Mucosa of gallbladder (tissue), 1 donor: ENCODE measurements at places on chromosomes 6 and 20.

DNA sequence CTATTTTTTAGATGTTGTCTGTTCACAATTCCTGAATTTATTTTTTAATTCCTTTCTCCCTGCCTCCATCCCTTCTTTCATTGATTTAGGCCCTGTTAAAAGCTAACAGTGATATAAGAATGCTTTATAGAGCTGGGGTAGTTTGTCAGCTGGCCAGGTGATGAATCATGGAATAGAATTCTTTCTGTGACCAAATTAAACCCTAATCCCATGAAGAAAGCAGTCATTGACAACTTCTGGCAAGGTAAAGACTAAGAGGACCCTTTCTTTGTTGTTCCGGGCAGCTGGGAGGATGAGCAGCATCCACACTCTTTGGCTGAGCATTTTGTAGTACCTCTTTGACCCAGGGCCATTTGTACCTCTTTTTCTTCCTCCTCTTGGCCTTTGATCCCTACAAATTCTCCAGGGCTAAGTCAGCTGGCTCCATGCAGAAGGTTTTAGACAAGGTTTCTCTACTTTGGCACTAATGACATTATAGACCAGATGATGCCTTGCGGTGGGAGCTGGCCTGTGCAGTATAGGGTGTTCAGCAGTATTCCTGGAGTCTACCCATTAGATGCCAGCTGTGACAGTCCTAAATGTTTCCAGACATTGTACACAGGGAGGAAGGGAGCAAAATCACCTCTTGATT, 102.9 kb downstream of the SLX4IP start:
- no peak for DNase-seq

DNA sequence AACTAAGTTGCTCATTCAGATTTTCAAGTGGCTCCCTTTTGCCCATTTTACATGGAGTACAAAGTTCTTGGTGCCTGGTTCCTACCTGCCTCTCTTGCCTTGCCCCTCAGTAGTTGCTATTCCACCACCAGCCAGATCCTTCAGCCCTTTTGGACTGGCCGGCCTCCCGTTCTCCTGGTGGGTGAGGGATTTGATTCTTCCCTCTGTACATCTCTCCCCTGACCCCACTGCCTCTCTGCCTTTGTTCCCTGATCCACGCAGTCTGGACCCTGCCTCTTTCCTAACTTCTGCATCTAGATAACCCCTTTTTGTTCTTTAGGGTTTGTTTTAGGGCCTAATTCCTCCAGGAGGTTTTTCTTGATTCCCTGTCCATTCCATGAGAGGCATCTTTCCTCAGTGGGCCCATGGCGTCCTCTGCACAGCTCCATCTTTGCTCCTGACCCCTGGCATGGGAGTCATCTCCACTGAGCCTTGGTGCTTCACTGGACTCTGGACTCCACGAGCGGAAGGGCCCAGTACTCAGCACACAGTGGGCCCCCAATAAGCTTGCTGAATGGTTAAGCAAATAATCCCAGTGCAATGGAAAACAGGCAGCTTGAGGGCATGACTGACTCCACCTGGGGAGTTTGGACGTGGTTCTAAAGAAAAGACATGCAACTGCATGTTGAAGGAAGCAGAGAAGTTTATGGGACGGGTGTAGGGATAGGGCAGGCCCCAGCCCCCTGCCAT, 309.3 kb upstream of the SUPT3H start:
- peak; percentile 6 for DNase-seq

DNA sequence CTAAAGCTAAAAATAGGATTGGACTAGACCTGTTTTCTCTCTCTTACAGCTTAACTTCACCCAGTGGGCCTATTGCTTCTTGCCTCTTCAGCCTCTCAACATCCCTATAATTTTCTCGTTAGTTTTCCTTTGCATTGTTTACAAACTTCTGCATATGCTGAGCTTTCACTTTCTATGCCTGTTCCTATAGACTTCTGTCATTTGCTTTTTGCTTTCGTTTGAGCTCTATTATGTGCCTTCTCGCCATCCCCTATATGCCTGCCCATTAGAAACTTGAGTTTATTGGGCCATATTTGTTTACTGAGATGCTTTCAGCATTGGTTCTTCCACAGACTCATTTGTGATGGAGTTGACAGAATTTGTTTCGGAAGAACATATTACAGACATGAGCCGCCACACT, 40.9 kb downstream of the NCOA7 start:
- no peak for DNase-seq

DNA sequence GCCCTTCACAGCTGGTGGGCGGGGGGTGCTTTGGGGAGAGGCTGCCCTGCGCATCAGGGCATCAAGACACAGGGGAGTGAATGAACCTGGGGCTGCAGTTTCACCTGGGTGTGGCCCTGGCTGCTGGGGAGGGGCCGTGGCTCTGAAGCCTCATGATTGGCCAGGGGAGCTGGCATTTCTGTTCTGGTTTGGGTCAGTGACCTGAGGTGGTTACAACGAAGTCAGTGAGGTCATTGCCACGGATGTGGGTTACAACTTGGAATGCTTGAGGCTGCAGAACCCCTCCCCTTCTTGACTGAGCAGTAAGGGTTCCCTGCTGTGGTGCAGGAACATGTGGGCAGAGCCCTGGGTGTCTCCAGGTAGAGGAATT, 3.0 kb downstream of the TCEA2 start:
- no peak for DNase-seq

DNA sequence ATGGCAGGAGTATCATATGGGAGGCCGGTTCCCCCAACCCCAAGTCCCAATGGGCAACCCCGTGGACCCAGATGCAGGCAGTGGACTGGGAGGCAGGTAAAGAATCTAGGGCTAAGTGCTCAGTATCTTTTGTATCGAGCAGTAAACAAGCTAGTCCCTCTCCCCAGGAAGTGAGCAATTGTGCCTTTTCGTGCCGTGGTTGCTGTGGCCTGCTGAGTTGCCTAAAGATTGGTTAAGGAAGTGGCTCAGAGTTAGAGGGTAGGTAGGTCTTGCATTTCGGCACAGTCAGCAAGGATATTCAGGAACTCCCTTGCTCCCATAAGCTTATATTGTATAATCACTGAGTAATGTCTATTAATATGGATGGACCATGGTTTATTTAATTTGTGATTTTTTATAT, 1.3 kb upstream of the DNAH8 start:
- DNase-seq, result peak; percentile 18

DNA sequence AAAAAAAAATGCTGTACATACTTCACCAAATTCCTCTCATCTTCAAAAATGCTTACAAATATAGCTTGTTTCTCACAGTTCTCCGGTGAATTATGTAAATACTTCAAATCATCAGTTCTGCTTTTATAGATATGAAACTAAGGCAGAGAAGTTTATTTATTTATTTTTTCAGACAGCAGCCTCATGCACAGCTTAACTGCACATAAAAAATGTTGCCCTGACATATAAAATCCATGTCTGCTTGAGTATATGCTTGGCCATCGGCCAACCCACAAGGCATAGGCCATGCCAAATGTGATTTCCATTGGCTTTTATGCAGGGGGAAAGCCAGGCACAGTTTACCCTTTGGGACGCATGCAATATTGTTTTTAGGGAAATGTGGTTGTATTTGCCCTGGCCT, 57.3 kb upstream of the PHACTR2 start:
- no peak for DNase-seq

DNA sequence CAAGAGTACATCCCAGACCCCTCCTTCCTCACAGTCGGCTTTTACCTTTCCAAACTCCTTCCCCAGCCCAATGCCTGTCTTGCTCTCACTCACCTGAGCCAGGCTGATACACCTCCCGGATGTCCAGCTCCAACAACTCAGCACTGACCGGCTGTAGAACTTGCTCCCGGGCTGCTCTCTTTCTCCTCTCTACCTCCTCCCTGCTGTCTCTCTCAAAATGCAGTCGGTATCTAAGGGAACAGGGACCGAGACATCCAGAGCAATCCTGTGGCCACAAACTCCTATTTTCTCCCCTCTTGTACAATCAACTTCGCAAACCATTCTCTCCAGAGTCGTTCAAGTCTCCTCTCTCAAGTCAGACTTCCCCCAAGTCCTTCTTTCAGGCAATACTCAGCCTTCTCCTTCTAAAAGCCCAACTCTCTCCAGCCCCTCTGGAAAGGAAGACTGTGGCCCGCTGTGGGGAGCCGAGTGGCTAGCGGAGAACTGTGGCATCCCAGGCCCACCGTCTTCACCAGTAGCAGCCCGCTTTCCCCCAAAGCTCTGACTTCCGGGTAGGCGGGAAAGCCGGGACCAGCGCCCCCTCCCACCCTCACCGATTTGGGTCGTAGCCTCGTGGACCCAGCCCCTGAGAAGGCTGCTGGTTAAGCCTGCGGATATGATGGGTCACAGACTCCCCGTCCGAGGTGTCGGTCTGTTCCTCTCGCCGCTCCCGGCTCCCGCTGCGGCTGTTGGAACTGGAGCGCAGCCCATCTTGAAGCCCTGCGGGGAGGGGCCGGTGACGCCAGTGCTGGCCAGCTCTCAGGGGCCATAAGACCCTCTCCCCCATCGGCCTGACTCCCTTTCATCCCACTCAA, 1.1 kb downstream of the GNL1 start:
- peak; percentile 33 for DNase-seq

GRCh38 chr6:85419046-85419759, 30.7 kb upstream of the NT5E start:
- DNase-seq, result no peak

DNA sequence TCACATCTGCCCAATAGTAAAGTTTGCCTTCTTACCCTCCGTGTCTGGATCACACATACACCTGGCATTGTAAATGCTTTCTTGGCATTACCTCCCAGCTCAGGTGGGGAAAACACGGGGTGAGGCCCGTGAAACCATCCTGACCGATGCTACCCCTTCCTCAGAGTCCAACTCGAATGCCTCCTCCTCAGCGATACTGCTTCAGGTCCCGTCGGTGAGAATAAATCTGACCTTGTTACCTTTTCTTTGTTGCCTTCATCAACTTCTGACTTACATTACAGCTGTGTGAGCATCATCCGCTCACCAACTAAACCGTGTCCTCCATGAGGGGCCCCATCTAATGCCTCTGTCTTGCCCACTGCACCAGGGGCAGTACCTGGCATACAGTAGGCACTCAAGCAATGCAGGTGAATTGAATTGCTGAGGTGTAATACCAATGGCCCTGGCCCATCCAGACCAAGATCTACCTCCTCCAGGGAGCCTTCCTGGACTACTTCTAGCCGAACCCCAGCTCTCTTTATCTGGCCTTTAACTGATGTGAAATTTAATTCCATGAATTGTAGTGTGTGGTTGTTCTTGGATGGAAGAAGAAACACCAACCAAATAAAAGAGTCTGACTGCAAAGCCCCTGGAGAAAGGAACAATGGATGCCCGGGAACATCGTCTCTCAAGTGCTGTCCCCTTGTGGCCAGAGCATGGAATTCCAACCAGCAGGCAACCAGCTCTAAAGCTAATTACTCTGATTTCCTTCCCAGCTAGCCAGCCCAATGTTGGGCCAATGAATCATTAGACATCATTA, 141.5 kb downstream of the ANKRD60 start:
- DNase-seq, result peak; percentile 26

GRCh38 chr6:122619309-122619708, 9.1 kb downstream of the PKIB start:
- no peak for DNase-seq

- DNase-seq, result no peak
Measured at GRCh38 chr6:165559632-165560031, 103.4 kb downstream of the PDE10A start.

DNA sequence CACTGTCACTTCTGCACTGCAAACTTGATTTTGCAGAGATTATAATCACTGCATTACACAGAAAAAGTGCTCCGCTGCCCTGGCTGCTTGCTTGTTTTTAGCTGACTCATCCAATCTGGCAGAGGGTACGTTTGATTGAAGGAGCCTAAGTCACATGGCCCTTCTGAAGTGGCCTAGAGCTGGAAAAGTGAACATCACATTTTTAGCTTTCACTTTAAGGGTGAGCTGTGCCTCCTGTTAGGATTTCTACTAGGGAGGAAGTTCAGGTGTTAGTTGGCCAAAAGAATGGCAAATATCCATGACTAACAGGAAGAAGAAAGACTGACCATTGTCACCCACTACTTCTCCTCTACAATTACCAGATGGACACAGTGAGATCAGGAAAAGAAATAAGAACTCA, 889.1 kb upstream of the MAP3K7 start:
- DNase-seq, result peak; percentile 34
